ENCODE measurements at places on chromosomes 16 and 17. TPM values are rescaled to one million over a fixed set of nuclear protein-coding genes. Genes with fewer than 3 reads are reported as not detected.

ACSM3 gene
- polyA plus RNA-seq: 0.32 TPM

DNA sequence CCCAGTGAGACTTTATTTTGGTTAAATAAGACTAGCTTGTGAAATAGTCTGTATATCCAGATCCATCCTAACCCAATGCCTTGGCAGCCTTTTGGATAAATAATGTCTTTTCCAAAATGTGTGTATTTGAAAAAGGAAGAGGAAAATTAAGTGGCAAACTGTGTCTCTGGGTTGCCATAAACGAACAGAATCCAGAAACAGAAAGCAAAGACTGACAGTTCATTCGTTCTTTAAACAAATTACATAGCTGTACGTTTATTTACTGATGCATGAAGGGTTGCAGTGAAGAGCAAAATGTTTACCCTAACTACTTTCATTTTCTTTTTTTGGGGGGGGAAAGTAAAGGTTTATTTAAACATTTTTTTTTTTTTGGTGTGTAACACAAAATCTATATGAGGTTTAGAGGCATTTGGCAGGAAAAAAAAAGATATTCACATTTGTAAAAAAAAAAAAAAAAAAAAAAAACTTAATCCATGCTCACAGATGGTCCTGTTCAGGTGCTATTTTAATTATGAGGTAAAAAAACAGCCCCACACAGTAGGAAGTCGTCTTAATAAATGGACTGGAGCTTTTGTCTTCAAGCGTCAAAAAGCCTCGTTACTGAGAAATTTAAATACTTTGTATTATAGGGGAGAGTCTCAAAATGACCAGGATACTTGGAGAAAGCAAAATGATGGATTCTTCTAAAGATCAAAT lies 245.9 kb downstream of the FTO start:
- peak; percentile 33 for DNase-seq

- DNase-seq: no peak
These were observed 59.4 kb downstream of the RTN4RL1 start for GRCh38 chr17:1965556-1966273.

- DNase-seq: no peak
These were observed 16.2 kb upstream of the CSF3 start for GRCh38 chr17:39999067-39999466.

- DNase-seq: no peak
These were observed 1014.2 kb upstream of the CDH8 start for GRCh38 chr16:63050391-63050790.

- DNase-seq: peak; percentile 40
These were observed 160.2 kb downstream of the RGS9 start for GRCh38 chr17:65297384-65297783.

- no peak for DNase-seq
These were observed 97.3 kb downstream of the SDK2 start for GRCh38 chr17:73546770-73547536.

All from fibroblast of lung (primary cell).